ENCODE measurements at places on chromosomes 12 and 14.

DNA sequence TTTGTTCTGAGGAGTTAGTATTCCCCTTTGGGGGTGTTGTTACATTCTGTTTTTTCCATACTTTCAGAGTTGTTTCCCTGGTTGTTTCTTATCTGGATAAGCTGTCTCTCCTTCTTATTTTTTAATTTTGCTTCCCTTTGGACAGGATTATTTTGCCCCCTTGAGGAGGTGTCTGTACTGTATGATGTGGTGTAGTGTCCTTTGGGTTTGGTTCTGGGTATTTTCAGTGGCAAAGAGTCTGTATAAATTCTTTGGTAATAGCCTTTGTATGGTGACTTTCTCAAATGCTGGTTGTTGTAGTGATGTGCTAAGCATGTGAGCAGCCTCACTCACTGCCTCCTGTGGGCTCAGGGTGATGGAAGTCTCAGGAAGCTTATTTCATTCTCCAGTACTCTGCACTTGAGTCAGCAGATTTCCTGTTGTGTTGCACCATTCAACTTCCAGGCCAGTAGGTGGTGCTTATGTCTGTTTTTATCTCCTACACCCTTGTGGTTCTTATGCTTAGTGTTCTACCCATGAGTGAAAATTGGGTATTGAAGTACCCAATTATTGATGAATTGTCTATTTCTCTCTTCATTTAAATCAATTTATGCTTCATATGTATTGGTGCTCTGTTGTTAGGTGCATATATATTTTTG is 103.3 kb upstream of the PMCH start:
- DNase-seq, result no peak

- no peak for DNase-seq
Measured at GRCh38 chr14:101616202-101616601, 54.9 kb downstream of the DIO3 start.

GRCh38 chr14:56630707-56631106 is 51.1 kb downstream of the TMEM260 start:
- no peak for DNase-seq

- DNase-seq, result no peak
Measured at GRCh38 chr12:57226588-57227314, 2.8 kb upstream of the SHMT2 start.

DNA sequence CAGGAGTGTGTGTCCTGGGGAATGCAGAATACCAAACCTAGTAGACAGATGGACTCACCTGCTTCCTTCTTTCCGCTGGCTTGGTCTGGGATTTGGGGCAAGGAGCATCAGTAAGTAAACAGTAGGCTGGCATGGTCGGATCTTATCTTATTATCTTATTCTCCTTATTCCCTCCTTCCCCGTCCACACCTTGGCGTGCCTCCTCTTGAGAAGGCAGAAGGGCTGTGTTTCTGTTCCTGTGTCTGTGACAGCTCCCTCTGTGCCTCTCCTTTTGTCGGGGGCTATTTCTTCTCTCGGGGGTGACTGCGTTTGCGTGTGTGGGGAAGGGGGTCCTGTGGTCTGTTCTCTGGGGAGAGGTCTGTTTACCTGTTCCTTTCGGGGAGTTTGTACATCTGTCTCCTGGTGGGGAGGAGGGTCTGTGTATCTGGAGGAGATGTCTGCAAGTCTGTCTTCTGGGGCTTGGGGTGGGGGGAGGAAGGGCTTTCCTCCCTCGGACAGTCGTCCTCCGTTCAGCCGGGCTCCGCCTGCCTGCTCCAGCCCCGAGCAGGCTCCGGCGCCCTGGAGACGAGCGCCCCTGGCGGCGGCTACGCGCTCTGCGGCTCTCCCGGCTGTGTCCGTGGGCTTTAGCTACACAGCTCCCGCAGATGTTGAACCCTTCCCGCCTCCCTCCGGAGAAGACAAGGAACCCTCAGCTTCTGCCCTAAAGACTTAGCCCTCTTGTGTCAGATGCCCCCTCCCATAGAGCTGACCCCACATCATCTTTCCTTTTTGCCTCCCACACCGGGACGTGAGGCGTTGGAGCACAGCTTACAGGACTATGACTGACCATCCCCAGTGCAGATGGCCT is 4.4 kb downstream of the KRT86 start:
- DNase-seq, result peak; percentile 71

DNA sequence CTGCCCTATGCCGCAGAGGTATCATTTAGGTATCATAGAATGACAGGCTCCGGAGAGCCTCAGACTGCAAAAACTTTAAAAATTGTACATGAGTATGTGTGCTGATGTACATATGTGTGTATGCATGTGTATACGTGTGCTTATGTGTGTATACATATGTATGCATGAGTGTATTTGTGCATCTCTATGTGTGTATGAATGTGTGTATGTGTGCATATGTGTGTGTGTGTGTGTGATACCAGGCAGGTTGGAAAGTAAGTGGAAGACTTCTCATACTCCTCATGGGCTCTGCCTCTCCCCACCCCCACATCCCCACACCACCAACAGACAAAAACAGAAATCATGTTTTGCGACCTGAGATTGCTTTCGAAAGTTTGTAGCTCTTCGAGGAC is 621 bp upstream of the TMEM117 start:
- DNase-seq, result no peak

- DNase-seq, result no peak
Measured at GRCh38 chr12:106888348-106888970, 67.2 kb upstream of the TMEM263 start.

DNA sequence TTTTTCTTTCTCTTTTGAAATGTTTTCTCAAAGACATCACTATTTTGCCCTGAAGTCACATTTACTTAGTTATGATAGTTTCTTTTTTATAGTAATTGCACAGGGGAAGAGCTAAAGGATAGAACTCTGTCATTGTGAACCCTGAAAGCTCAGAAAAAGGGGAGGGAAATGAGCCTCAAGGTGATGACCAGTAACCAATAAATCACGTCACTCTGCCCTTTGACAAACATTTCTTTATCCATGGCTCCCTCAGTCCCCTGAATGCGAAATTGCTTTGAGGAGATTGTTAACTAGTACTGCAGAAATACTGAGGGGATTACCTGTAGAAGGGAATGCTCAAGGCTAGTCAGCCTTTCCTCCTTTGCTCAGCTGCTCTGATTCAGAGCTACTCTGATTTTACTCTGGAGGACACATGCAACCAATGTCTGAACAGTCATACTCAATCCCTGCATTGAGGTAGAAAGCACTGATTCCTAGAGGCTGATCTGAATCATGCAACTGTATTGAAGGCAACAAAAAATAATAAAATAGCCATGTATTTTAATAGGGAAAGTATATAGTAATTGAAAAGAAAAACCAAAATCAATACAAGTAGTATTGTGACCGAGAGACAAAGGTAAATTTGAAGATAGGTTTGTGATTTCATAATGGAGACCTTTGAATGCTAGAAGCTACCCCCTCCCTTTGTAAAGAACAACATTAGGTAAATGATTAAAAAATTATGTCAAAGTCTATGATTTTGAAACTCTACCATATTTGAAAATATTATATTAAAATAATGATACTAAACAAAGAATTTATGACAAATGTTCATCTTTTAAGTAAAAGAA is 24.7 kb downstream of the SLCO1B1 start:
- no peak for DNase-seq
